ENCODE measurements at places on chromosomes 4 and X. TPM values are rescaled to one million over a fixed set of nuclear protein-coding genes. Genes with fewer than 3 reads are reported as not detected.

Gene SPANXN3
- not detected for total RNA-seq

Gene SULT1B1
- total RNA-seq, result not detected

Gene SLC38A5
- total RNA-seq, result 15.7 TPM

Gene STATH
- not detected for total RNA-seq

Gene TLR10
- not detected for total RNA-seq

Gene GUF1
- 15.3 TPM for total RNA-seq

Gene POLA1
- 14.3 TPM for total RNA-seq

Gene CXorf49
- 70.9 TPM for total RNA-seq

GRCh38 chrX:74505437-74505836 lies 84.1 kb downstream of the SLC16A2 start:
- no peak for DNase-seq

- no peak for DNase-seq
These were observed 182.0 kb downstream of the TENT5D start for GRCh38 chrX:80602036-80602860.

- DNase-seq, result peak; percentile 57
These were observed 50.0 kb downstream of the COMMD8 start for GRCh38 chr4:47413521-47413920.

GRCh38 chr4:95190751-95191436 lies 357.9 kb downstream of the UNC5C start:
- no peak for DNase-seq

DNA sequence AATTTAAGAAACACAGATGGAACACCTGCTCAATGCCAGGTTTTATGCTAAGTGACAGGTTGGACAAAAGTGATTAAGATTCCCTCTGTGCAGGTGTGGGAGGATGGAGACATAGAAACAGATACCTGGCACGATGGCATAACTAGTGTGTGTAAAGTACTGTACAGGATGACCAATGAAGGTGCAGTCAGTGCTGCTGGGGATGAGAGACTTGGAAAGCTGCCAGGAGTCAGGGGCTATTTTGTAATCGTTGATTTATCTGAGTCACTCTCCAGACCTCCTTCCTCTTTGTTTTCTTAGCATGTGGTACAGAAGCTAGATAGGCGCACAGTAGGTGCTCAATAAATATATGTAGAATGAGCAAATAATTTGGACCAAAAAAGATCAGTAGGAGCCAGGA lies 58.2 kb downstream of the CWH43 start:
- DNase-seq, result no peak

- no peak for DNase-seq
These were observed 203.9 kb upstream of the GRID2 start for GRCh38 chr4:92099861-92100260.

DNA sequence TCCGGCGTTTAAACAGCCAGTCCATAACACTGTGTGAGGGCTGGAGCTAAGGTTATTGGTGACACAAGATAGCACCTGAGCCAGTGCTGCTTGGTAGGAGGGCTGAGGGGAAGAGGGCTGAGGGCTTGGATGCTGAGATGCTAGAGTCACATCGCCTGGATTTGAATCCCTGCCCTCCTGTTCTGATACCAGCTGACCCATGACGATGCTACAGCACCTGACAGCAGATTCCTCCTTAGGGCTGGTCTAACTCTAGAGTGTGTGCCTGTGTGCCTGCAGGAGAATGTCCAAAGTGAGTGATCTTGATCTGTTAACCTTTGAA lies 102.5 kb downstream of the PTTG2 start:
- DNase-seq, result no peak

- no peak for DNase-seq
These were observed 59.8 kb downstream of the ACOX3 start for GRCh38 chr4:8380511-8381415.

GRCh38 chr4:30833206-30833605 lies 113.0 kb downstream of the PCDH7 start:
- DNase-seq, result no peak

DNA sequence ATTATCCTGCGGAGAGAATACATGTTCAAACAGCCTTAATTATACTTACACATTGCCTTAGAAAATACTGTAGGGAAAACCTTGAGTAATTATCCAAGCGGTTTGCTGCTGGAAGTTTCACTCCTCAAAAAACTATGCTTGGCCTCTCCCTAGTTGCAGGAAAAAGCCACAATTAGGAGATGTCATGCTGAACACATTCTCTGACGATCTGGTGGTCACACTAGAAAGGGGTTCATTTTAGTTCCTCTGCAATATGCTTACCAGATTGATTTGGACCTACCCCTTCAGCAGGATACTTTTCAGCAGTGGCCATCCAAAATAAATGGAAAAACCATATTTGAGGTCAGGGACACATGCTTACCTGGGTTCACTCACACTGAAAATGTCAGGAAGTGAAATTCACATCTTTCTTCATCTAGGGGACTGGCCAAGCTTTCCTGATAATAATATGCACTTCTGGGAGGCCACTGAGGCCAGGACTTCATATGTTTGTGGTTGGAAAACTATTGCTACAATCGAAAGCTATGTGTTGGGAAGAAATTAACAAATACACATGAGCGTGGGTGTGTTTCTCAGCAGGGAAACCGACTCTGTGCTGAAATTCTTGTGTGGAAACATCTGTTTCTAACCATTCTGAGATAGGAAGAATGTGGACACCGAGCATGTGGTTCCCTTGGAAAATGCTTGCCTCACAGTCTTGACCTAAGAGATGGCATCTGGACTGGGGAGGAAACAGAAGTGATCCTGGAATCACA lies 68.8 kb downstream of the ATXN3L start:
- DNase-seq, result no peak

- no peak for DNase-seq
These were observed 81.9 kb downstream of the HCCS start for GRCh38 chrX:11193035-11193469.

- DNase-seq, result no peak
These were observed 68.3 kb upstream of the CHRDL1 start for GRCh38 chrX:110863883-110864282.

DNA sequence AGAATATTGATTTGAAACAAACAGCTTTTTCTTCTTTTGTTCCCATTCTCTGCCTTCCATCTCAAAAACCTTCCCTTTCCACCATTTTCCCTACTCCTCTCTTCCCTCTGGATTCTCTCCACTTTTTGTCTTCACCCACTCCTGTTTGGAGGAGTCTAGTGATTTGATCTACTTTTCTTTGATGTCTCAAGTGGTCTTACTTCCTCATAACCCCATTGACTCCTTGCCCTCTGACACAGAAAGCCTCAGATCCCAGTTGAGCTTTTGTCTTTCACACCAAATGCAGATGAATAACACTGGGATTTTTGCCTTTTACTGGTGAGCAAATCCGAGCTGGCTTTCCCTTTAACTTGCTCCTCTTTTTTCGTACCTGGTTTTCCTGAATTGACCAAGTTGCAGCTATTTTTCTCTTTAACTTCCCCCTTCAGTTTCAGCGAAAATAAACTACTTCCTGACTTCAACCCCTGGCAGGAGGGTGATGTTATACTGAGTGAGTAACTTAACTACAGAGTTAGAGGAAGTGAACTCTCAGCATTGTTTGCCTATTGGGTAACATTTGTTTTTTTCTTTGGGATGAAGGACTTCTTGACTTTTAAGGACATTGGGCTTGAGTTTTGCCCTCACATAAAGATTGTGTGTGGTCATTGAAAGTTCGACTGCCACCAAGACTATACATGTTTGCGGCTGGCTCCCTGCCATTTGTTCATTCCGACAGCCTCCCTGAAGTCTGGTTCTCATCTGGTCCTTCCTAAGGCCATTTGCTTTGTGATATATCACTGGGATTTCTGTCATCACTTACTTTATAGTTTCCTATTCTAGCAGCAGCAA lies 392.8 kb upstream of the NR3C2 start:
- DNase-seq, result peak; percentile 64

DNA sequence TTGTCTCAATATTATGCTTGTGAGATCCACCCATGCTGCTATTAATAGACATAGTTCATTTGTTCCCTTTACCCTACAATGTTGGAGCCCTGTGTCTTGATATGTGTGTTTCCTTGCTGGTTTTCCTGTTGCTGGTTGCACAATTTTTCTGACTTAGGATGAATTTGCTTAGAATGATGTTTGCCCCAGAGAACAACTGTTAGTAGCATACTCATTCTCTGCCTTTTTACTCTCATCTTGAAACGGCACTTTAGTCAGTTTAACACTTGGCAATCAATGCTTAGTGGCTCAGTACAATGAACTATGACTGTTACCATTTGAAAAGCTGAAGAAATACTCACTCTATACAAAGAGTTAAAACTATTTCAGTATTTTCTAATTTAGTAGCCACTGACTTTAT lies 158.8 kb upstream of the NDST4 start:
- no peak for DNase-seq

- peak; percentile 44 for DNase-seq
These were observed 31.0 kb upstream of the TLR3 start for GRCh38 chr4:186037692-186038658.
